ENCODE measurements at places on chromosomes 3 and 15.

DNA sequence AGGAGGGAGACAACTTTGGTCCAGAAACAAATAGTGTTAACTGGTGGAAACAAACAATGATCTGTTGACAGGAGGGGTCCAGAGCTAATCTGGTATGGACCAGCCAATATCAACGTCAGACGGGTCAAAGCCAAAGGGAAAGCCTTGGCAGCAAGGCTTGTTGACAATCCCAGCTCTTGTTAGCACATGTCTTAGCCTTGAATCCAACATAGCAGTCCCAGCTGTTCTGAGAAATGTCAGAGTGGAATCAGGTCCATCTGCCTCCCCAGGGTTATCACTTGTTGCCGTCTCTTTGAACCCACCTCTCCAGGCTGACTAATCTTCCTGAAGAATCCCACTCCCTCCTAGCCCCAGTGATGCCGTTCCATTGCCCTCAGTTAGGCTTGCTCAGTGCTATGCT lies 404.6 kb upstream of the MCTP2 start:
- no peak for DNase-seq

GRCh38 chr3:52783211-52783555 lies 5.8 kb downstream of the ITIH1 start:
- DNase-seq: no peak

GRCh38 chr15:63382966-63383710 lies 1.5 kb upstream of the CA12 start:
- no peak for DNase-seq

DNA sequence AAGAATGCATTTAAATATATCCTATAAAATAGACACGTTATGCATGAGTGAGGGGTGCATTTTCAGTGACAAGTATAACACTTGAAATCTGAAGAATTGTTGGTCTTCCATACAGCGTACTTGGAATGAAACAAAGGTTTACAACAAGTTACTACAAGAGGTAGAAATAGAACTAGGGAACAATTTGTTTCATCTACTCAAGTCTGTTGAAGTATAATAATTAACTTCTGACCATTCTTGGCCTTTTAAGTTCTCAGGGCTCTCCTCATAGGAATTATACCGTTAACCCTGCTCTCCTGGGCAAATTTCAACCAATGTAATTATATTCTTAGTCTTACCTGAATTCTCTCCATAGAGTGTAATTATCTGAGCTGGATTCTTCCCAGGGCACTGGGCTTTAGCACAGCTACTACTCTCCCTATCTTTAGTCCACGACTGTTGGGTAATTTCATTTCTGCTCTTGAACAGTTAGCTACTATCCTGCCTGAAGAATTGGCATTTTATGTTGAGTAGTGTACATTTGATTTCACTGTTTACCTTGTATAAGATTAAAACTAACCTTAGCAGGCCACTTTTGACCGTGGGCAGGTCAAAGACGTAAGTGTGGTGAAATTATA lies 100.6 kb downstream of the UBE2E2 start:
- no peak for DNase-seq

DNA sequence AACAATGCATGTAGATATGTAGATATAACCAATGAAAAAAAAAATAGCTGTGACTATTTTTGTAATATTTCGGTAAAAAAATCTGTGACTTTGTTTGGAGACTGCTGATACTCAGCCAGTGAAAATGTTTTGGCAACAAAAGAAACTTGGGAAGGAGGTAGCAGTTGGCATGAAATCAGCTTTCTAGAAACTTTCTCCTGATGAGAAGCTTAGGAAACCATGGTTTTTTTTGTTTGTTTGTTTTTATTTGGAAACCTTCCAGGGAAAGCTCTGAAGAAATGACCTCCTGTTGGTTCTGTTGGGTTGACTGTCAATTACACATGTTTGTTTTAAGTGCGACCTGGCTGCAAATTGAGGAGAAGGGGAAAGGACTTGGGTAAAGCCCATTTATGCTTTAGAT lies 445.9 kb downstream of the UNC13C start:
- DNase-seq: no peak

GRCh38 chr3:179266701-179267211 lies 15.8 kb upstream of the KCNMB3 start:
- no peak for DNase-seq

DNA sequence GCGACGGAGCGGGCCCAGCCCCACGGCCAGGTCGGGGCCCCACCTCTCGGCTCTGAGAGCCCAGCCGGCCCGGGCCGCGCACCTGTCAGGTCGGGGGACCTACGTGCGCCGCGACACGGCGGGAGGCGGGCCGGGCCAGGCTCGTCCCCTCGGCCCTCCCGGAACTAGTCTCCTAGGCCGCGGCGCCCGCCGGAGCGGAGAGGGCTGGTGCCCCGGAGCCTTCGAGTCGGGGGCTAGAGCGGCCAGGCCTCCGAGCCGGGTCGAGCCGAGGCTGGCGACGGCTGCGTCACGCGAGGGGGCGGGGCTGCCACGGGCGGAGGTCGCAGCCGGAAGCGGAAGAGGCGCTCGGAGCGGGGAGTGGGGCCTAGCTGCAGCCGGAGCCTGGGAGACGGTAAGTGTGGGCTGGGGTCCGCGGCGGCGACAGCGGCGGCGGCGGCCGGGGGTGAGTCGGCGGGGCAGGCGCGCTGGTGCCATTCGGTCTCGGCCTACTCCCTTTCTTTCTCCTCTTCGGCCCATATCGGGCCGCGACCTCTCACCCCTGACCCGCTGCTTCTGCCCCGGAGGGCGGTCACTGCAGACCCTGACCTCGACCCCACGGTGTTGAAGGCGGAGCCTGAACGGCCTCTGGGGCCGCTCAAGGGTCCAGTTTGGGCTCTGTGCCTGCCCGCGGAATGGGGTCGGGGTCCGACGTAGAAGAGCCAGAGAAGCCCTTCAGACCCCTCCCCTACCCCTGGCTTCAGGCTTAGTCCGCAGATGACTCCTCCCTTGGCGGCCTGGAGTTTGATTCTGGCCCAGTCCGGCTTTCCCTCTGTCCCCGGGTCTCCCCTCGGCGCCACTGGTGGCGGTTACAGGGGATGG lies at the start of gene CLK3:
CLK3 (plus strand) TSS at position 329 of the 858 bp plus-strand sequence. CDS start 3,361 bp downstream, outside the sequence.
- peak; percentile 80 for DNase-seq

GRCh38 chr3:124878561-124879336 lies 8.4 kb downstream of the ITGB5 start:
- no peak for DNase-seq

DNA sequence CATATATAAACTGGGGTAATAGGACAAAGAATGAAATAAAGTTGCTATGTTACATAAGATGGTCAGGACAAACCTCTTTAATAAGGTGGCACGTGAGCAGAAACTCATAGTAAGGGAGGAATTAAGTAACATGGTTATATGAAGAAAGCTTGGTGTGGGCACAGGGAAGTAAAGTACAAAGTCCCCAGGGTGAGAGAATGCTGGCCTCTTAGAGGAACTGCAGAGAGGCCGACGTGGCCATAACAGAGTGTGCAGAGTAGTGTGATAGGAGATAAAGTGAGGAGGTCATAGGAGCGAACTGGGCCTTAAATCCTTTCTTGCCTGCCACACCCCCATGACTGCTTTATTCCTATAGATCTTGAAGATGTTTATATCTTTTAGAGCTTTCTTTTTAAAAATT lies 17.4 kb upstream of the RBMS3 start:
- DNase-seq: no peak

DNA sequence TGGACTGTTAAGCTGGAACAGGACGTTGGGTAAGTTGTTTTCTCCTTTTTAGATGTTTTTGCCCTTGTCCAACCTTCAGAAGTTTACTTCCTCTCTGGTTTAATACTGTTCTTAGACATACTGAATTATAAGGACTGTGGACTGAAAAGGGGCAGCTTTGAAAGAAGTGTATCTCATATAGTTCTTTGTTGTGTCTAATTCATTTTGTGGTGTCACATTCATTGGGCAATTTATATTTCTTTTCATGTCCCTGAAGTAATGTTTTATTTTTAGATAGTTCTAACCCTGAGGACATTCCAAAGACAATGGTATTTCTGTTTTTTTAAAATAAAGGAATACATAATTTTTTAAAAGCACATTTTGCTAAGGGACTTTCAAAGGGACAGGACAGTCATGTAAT lies 45.2 kb downstream of the TMEM108 start:
- no peak for DNase-seq

DNA sequence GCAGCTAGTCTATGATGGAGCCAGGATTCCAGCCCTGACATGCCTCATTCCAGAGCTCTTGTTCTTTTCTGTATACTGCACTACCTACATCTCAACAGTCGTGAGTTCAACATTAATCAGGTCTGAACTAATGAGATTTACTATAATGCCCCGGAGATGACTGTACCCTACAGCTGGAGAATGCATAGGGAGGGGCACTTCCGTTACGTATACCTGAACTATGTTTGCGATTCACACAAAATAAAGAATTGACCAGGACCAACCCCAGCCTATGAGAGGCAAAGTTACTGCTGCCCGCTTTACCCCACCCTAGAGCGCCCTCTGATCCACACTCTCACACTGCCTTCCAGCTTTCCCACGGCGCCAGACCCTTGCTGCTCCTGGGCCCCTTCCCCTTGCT lies 97.0 kb downstream of the IGF2BP2 start:
- no peak for DNase-seq

DNA sequence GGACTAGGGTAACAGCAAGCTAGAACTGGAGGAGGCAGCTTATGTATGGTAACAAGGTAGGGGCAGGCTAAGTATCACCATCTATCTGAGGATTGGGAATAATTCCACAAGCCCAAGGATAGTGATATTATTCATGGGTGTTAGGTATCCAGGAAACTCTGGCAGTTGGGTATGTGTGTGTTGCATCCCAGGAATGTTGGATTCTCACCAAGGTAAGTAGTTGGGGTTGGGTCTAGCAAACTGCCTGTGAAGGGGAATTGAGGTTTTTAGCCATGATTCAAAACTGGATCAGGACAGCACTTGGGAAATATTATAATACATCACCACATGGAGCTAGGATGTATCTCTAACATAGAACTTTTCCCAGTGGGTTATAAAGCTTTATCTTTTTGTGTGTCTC lies 626.4 kb upstream of the GOLIM4 start:
- no peak for DNase-seq

DNA sequence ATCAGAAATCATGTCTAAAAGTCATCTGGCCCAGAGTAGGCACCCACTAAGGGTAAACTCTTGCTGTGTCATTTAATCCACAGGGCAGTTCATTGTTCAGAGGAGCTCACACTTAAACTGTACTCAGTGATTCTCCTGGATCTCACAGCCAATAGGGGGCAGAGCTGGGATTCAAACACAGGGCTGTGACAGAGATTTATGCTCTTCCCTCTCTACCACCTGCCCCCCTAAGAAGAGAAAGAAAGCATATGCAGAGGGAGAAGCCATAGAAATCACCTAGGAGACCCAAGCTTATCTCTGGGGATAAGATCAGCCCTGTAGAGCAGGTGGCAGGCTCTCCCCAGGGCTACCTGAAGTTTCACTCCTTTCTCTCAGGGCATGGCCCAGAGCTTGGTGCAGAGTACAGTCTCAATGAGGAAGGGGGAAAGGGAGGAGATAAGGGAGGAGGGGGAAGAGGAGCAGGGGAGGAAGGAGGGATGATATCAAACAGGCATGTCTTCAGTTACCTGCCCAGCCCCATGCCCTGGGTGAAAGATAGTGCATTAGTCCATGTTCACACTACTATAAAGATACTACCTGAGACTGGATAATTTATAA lies 51.8 kb upstream of the ADPGK start:
- DNase-seq: peak; percentile 3

DNA sequence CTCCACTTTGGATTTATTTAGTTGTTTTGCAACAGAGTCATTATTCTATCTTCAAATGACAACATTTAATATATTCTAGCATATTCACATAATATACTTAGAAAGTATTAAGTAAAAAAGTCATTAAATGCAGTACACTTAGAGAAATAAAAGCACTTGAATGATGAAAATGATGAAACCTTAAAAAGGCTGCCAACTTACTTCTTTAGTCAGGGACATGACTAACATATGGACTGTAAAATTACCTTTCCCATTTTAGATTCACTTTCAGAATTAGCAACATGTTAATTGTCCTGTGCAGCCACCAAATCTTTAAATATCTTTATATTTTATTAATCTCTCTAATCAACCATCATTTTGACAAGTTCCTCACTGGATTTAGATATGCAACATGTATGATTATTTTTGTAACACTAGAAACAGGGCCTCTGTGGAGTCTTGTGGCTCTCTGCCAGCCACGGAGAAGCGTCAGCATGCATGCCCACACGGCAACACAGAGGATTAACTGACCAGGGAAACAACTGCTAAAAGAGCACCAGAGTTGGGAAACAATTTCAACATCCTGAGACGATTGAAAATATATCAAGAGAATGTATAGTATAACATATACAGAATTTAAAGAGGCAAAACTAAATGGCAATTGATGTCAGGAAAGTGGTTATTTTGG lies 95.7 kb downstream of the ANO10 start:
- no peak for DNase-seq

GRCh38 chr15:90883526-90883975 lies 753 bp upstream of the FES start:
- DNase-seq: no peak

- DNase-seq: no peak
These were observed 1.9 kb upstream of the GPD1L start for GRCh38 chr3:32104492-32104891.

DNA sequence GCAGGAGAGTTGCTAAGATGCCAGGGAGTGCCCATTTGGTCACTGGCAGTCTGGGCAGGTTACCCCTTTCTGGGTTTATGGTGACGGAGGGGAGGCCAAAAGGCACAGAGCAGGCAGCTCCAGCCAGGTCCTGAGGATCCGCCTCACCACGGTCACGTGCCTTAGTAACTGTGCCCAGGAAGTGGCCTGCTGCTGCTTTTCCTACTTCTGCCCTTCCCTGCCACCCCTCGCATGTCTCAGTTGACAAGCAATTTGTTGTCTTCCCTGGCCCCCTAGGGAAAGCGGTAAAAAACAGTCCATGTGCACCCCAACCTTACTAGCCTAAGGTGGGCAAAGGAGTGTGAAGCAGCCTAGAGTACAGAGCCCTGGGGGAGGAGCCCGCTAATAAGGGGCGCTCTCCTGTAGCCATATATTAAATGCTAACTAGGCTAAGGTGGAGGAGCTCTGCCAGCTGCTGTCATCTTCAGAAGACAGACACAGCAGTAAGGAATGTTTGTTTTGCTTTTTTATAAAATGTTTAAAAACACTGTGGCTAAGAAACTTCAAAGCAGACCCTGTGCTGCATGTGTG lies 9.1 kb upstream of the LIPH start:
- DNase-seq: no peak

DNA sequence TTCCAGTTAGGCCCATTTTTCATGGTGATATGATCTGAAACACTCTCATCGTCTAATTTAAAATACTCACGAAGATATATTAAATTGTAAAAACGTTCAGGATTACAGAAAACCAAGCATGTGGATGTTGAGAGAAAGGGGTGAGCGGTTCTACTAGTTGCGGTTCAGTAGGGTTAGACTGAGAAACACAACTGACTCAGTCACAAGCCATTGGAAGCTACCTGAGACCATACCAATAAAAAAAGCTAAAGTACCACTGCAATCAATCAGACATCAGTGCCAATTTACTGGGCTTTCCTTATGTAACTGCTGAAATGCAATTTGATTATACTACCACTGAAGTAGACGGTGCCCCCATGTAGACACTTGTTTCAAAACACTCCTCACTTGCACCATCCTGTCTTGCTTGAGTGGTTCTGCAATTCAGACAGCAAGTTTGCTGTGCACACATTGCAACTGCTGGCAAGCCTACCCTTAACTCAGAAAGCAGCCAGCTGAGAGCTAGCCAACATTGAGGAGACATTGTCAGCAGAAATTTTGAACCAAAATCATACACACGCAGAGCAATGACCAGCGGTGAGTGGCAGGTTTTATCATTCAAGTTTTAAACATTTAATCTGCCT lies 368.7 kb upstream of the ARHGEF26 start:
- no peak for DNase-seq
